A549 treated with Mapracorat at 1 μM for 4 hours (cell line): ENCODE measurements at places on chromosomes 4 and X. TPM values are rescaled to one million over a fixed set of nuclear protein-coding genes. Genes with fewer than 3 reads are reported as not detected.

PLCXD1 gene
- total RNA-seq = 22.7 to 30.4 TPM (median 27.2 TPM) in 5 replicates

KLKB1 gene
- not detected in 5 replicates for total RNA-seq

MAGEA2 gene
- 0.12 to 0.27 TPM in 2 of 5 replicates, not detected in the others for total RNA-seq

FAM9B gene
- not detected in 5 replicates for total RNA-seq

EGFL6 gene
- not detected in 5 replicates for total RNA-seq
